ENCODE measurements at places on chromosomes 16 and 17.

DNA sequence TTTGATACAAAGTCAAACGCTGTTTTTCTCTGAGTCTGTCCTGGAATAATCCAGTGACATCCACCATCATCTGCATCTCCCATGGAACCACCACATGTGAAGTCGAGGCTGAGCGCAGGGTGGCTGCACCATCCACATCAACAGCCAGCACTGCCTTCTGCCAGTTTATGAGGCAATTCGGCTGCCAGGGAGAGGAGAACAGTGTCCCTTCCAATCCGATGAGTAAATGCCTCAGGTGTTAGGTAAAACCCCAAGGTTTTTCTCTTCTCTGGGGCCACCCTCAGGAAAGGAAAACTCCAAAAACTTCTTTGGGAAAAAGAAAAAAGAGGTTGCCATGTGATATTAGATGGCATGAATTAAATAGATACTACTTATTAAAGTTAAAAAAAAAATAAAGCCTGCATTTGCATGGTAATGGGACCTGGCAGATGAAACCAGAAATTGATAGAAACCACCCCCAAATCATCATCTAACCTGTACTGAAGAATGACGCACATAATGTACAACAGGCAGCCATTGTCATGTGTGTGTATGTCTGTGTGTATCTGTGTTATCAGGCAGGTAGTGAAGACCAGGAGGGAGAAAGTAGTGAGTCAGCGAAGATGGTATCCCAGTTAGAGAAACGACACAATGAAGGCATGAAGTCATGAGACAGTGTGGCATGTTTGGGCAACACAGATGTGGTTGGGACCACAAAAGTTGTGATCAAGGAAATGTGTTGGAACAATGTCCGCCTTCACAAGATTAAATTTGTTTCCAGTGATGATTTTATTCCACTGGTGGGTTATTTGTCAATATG, 478.7 kb downstream of the CDH13 start:
- DNase-seq: no peak

GRCh38 chr17:38604479-38605403, 1.0 kb downstream of the SRCIN1 start:
- DNase-seq: no peak

- no peak for DNase-seq
These were observed 20.1 kb downstream of the PIEZO1 start for GRCh38 chr16:88764913-88765349.

- no peak for DNase-seq
These were observed 76.5 kb upstream of the TNRC6C start for GRCh38 chr17:77882040-77882439.

DNA sequence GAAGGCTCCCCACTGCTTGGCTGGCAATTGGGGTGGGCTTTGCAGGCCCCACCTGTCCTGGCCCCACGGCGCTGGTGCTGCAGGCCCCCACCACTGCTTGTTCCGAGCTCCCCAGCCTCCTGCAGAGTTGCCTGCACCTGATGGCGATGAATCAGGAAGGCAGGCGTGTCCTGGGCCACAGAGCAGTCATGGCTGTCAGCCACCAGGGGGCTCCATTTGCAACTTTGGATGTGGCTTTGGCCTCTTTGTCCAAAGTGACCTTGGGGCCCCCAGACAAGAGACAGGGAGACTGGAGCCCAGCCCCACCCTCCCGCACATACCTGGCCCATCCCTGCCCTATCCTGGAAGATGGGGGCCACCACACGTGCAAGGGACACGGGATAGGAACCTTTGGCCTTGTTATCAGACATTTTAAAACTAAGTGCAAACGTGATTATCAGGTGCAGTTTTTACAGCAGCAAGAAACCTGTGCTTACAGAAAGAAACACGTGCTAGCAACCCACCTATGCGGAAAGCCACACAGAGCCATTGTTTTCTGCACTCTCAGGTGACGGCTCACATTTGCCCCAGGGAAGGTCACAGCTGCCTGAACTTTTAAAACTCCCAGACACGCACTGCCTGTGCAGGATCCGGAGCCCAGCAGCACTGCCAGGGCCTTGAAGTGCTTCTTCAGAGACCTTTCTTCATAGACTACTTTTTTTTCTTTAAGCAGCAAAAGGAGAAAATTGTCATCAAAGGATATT, at the start of gene DNASE1:
TSS of gene DNASE1 (plus strand) at position 443 of the 743 bp plus-strand sequence. CDS start 683 bp downstream, outside the sequence.
- peak; percentile 68 for DNase-seq

- DNase-seq: no peak
These were observed 826 bp downstream of the LYZL6 start for GRCh38 chr17:35942588-35943186.

GRCh38 chr17:74746922-74747321, 1.5 kb upstream of the NHERF1 start:
- DNase-seq: no peak

DNA sequence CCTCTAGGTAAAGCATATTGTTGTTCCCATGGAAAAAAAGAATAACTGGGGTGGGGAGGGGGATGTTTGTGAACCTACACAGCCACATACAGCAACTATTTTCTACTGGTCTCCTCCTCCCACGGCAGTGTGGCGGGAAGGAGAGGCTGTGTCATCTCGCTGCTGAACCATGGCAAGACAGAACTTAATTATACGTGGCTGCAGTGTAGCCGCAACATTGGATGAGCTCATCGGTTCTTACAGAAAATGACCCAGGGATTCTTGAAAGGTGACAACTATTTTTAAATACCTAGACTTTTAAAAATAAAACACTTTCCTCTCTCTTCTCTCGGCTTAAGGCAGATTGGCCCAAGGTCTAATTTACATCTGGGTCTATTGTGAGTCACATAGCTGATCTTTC, 19.8 kb upstream of the TEKT3 start:
- DNase-seq: no peak

- DNase-seq: no peak
These were observed 195.5 kb downstream of the RBFOX3 start for GRCh38 chr17:79415365-79415764.

DNA sequence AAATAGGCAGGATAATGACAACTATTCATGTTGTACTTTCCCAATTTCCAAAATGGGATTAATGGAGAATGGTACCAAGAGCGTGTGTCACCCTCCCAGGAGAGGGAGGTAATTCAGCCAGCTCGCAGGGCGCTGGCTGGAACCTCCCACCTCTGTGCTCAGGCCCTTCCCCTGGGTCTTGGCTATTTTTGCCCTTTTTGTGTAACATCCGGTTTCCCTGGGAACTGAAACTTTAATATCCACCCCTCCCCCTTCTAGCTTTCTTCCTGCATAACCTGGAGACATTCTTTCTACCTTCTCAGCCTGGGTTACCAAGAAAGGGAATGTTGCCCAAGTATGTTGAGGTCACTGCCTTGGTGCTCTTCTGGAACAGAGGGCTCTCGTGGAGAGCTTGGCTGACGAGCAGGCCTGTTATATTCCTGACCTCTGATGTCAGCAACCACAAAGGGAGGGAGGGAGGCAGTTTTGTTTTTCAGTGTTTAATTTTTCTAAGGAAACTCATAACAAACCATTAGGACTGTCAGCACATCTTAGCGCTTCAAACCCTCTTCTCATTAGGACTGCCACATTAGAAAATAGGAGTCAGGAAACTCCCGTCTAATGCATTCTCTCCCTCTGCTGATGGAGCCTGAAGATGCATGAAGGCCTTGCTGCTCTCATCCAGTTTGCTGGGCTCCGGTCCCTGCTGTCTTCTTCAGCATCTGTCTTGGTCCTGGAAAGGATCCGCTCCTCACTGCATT, 25.6 kb downstream of the ITGB3 start:
- peak; percentile 99 for DNase-seq

DNA sequence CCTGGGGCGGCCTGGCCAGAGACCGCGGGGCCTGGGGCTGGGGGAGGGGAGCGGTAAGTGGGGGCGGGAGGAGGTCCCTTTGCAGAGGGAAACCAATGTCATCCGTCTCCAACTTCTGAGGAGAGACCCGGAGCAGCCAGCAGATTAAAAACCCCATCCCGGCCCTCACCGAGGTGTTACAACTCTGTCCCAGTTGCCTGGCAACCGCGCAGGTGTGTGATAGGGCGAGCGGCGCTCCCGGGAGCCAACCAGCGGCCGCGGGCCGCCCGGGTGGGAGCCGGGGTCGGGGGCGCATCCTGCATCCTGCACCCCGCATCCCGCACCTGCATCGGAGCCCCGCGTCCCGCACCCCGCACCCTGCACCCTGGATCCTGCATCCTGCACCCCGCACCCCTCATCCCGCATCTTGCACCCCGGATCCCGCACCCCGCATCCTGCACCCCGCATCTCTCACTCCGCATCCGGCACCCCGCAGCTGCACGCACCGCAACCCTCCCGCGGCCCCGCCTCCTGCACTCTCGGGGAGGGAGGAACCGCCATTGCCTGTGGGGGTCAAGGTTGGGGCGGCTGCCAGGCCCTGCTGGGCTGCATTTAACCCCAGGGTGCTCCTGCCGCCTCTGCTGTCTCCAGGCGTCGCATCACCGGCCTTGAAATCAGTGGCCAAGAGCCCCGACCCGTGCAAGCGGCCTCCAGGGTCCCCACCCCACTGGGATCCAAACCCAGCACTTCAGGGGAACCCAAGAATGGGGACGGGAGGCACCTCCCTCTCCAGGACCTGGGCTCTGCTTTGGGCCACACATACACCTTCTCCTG, 47.3 kb downstream of the RTN4RL1 start:
- no peak for DNase-seq

DNA sequence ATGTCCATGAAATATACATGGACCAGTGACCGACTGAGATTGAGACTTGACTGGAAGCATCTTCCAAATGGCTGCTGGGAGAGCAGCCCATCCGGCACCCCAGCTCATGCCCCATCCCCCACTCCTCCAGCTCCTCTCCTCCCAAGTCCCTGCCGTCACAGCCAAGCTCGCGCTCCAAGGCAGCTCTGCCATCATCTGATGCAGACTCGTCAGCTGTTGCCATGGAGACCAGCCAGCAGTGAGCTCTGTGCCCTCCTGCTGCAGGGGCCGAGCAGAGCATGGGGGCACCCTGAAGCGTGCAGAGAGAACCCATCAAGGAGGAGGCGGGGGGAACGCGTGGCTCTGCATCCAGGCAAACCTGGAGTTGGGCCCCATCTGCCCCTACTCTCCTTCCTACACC, 74.5 kb upstream of the TNRC6C start:
- no peak for DNase-seq

DNA sequence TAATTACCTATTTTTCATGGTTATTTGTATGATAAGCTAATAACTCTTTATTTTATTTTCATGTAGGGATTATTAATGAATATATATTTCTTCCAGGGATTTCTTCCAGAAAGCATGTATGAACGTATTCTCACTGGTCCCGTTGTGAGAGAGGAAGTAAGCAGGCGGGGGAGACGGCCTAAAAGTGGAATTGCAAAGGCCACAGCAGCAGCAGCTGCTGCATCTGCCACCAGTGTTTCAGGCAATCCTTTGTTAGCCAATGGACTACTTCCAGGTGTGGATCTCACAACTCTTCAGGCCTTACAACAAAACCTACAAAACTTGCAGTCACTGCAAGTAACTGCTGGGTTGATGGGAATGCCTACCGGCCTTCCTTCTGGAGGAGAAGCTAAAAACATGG, 110.3 kb upstream of the RBL2 start:
- DNase-seq: no peak

GRCh38 chr17:8785547-8786413, 13.4 kb downstream of the MFSD6L start:
- DNase-seq: peak; percentile 67

GRCh38 chr17:17227608-17228520, 9.1 kb downstream of the FLCN start:
- DNase-seq: no peak

- no peak for DNase-seq
These were observed 4.0 kb downstream of the PRSS53 start for GRCh38 chr16:31084584-31085302.

DNA sequence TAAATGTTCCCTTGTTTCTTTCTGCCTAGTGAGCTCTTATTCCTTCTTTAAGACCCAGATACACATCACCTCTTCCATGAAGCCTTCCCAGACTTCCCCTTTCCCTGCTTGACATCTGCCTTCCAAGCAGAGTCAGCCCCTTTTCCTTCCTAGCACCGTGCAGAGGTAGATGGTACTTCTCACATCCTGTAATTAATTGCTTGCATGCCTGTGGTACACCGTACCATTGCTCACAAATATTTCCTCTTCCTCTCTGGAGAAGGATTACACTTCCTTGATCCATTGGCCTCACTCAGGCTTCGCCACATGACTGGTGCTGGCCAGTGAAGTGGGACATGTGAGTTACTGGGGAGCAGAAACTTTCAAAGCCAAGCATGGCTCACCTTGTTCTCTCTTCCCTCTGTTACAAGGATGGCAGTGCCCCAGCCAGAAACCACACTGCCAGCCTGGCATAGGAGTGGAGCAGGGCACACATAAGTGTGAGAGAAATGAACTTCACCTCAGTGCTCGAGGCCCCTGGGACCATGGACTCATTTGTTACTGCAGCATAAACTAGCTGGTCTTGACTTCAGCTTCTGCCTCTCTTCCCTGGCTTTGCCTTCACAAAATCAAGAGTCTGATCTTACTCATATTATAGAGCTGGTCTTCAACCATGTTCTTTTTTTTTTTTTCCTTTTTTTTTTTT, 44.0 kb downstream of the SOST start:
- DNase-seq: peak; percentile 37

- DNase-seq: peak; percentile 27
These were observed 332.1 kb downstream of the SLC39A11 start for GRCh38 chr17:72760368-72760767.

Measured in fibroblast of mammary gland (primary cell).